C1 segment of cervical spinal cord (tissue), 14 donors: ENCODE measurements at places on chromosomes 11 and 22.

- DNase-seq: no peak
Measured at GRCh38 chr11:123328281-123328867, 101.7 kb upstream of the GRAMD1B start.

DNA sequence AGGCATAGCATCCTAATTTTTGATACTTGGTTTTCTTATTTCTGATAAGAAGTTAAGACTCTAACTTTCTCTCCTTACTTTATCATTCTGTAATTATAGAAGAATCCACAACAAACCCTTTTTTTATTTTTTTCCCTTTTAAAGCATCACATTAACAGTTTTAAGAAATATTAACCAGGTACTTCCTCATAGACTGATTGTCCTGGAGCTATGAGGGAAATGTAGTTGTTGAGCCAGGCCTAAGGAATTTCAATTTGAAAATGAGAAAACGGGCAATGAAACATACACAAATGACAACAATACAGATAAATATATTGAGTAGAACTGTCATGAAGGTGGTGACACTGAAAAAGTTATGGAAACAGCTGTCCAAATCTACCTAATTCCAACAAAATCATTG is 569.0 kb downstream of the KCNA4 start:
- no peak for DNase-seq

DNA sequence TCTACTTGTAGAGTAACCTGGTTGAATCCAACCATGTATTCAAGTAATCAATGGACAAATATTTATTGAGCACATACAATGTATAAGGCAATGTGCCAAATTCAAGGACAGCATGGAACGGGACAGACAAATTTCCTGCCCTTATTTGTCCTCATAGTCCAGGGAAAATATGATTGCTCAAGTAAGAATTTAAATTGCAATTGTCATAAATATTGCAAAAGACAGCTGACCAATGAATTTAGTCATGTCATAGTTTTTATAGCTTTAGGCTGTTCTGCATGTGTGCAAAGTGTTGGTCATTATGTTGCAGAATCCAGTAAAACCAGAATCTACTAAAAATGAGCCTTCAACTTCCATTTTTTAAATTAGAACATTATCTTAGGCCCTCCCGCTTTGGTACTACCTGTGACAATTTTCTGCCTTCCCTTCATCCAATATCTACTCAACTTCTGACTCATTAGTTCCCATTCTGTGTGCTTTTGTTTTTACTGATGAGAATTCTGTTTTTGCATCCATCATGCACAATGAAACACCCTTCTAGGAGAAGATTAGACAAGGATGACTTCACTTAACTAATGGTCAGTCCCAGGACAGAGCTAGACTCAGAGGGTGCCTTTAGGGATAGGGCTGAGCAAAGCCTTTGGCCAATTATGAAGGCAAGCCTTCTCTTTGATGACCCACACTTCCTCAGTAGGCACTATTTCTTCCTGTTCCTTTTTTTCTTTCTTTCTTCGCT is 45.8 kb upstream of the FIBIN start:
- no peak for DNase-seq

DNA sequence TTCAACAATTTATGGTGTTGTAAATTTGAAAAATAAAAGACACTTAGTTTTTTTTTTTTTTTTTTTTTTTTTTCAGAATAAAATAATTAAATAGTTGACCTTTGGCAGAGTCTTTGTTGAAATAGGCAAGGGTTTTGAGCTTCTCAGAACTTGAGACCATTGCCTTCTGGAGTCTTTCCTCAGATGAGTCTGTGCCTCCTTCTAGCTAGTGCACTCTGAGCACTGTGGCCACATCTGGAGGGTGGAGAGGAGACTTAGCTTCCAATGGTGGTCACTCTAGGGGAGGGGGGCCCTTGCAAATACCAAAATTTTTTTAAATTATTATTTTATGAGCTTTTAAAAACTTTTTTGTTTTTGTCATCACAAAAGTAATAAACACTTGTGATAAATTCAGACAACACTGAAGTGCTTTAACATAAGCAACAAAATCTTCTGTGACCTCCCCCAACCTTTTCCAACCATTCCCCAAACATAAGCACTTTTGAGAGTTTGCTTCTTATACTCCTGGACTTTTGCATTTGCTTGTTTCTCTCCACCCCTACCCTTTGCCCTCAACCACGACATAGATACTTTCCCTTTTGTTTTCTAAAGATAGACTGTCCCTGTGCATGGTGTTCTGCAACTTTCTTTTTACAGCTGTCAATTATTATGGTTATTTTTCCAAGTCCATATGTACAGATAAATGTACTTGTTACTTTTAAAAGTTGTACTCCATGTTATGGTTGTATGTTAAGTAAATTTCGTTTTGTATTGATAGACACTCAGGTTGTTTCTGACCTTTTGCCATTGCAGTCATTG is 41.1 kb downstream of the BMAL1 start:
- DNase-seq: no peak

DNA sequence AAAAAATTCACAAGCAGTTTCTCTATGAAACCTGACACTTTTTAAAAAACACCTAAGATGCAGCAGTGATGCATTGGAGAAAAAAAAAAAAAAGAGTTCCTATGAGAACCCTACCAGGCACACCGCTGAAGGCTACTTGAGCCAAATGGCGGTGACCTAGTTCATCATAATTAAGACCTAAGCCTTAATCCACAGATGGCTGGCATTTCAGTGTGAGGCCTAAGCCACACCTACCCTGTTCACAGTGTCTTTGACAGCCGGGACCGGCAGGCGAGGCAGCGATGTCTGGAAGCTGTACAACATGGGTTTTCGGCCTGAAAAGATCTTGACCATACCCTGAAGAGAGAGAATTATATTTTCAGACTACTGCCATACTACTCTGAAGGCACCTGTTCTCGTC is 38.0 kb downstream of the CPT1A start:
- DNase-seq: no peak

- DNase-seq: no peak
Measured at GRCh38 chr11:57622263-57622662, 24.8 kb downstream of the SERPING1 start.

DNA sequence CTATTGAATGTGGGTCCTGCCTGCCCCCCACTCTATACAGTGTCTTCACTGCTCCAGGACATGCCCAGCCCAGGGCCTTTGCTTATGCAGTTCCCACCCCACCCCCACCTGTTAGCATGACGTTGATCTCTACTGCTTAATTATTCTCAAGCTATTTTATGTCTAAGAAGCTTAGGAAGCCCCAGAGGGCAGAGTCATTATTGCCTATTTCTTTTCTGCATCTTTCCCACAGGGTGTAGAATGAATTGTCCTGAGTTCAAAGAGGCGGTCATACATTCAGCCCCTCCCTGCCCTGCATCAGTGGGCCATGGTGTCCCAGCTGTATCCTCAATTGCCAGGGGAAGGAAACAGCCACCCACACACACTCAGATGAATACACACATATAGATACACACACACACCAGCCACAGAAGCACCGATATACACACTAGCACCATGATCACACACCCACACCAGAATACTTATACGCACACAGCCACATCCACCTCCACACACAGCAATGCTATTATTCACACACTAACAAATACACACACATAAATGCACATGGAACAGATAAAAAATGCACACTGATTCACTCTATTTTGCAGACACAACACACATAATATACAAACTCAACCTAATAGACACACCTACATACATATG is 1.5 kb downstream of the PDE2A start:
- DNase-seq: no peak

- DNase-seq: no peak
Measured at GRCh38 chr11:44356351-44356750, 46.4 kb upstream of the ALX4 start.
